Endothelial cell (in vitro differentiated cells): ENCODE measurements at places on chromosomes 16 and 17. TPM values are rescaled to one million over a fixed set of nuclear protein-coding genes. Genes with fewer than 3 reads are reported as not detected.

DNA sequence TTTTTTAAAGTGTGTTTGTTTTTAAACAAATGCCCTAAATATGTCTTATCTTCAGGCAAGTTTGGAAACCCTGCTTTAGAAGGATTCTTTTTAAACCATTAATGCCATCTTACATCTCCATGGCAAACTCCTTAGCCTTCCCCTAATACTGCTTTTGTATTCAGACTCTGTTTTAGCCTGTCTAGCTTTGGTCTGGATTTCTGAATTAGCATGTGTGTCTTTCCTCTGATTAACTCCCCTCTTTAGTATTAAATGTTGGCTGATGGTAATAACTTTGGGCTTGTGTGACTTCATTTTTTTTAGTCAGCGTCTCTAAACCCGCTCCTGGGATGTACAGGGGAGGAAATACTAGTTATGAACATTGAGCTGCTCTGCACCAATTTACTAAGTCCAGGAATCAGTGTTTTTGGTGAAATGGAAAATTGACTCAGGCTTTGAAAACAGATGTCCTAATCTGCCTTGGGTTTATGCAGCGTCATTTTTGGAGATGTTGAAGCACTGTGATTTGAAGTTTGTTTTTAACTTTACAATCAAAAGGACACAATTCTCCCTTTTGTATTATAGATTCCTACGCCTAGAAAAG lies 22.2 kb downstream of the WIPF2 start:
- DNase-seq: no peak

DNA sequence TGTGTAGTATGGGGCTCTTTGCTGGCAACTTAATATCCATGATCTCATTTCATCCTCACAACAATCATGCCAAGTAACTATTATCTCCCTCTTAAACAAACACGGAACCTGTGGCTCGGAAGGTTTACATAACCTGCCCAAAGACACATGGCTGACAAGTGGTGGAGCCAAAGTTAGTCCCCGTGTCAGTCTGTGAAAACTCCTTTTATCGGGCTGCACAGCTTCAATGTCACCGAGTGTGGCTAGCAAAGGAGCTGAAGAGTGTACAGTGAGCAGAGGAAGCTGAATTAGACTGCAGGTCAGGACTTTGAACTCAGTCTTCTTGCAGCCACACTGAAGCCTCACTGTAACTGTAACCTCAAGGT lies 80.3 kb downstream of the PARN start:
- no peak for DNase-seq

- no peak for DNase-seq
Measured at GRCh38 chr17:73465130-73465952, 153.5 kb upstream of the CDC42EP4 start.

DNA sequence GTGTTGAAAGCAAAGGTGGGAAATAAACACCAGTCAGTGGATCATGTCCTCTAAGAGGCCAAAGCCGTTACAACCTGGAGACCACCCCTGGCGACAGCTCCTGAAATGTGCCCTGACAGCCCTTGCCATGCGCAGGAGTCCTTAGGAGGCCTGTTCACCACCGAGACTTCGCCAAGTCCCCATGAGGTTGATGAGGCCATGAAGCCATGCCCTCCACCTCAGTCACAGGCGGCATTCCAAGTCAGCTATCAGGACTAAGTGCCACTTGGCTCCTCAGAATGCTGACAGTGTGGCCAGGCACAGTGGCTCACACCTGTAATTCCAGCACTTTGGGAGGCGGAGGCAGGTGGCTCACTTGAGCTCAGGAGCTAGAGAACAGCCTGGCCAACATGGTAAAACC lies 27.1 kb downstream of the ADAM11 start:
- DNase-seq: no peak

DNA sequence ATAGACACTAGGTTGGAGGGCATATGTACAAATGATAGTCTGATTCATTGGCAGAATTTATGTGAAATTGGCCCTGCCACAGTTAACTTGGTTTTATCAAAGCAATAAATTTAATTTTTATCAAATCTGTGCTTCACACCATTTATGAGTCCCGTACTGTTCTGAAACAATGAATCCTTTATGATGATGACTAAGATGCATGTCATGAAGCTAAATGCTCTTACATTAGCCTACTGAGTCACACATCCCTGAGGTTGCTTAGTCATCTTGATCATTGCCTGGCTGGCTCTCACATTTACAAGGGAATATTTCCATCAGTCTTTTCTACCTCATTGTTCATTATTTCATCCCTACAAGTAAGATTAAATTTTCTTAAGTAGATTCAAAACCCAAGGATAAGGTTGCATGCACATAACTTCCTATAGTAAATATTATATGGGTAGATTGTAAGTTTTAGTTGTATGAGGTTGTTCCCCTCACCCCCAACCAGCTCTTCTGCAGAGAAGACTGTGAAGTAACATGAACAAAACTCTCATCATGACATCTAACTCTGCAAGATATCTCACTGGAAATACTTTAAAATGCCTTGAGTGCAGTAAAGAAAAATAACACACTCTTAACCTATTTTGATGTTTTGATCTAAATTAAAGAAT lies 170.7 kb downstream of the CYB561 start:
- DNase-seq: no peak

- DNase-seq: no peak
Measured at GRCh38 chr17:64683796-64684195, 21.7 kb upstream of the SMURF2 start.

The KRTAP9-4 gene
- not detected for total RNA-seq

The HP gene
- not detected for total RNA-seq

The NPIPB9 gene
- 1.2 TPM for total RNA-seq

The IKZF3 gene
- total RNA-seq: not detected
